Activated CD8-positive, alpha-beta T cell treated with anti-CD3 and anti-CD28 coated beads for 36 hours (primary cell): ENCODE measurements at places on chromosomes 4 and X. TPM values are rescaled to one million over a fixed set of nuclear protein-coding genes. Genes with fewer than 3 reads are reported as not detected.

- no peak for DNase-seq
Observed at GRCh38 chrX:134969726-134970125, 21.1 kb upstream of the SMIM10 start.

The GLRB gene
- total RNA-seq = not detected

DNA sequence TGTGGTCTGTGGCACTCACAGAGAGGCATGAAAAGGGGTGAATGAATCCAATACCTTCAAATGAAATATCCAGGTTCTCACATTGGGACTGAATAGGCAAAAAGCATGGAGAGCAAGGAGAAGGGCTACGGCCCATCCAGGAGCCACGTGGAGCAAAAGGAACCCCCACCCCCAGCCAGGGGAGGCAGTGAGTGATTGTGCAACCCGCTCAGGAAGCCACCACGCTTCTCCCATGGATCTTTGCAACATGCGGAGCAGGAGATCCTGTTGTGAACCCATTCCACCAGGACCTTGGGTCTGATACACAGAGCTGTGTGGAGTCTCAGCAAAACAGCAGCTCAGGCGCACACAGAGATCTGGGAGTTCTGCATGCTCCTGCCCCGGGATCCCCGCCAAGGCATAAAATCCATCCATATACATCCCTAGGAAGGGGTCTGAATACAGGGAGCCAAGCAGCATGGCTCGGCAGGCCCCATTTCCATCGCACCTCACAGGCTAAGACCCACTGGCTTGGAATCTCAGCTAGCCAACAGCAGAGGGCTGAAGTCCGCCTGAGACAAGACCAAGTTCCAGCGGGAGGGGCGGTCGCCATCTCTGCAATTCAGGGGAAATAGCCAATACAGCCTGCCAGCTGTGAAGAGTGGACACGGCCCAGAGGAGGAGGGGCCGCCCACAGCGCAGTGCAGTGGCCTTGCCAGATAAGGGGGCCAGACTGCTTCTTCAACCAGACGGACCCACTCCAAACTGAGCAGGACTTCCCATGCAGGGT is 80.2 kb downstream of the FGF16 start:
- DNase-seq = no peak

GRCh38 chr4:54779476-54780148 is 121.9 kb downstream of the KIT start:
- DNase-seq = no peak

DNA sequence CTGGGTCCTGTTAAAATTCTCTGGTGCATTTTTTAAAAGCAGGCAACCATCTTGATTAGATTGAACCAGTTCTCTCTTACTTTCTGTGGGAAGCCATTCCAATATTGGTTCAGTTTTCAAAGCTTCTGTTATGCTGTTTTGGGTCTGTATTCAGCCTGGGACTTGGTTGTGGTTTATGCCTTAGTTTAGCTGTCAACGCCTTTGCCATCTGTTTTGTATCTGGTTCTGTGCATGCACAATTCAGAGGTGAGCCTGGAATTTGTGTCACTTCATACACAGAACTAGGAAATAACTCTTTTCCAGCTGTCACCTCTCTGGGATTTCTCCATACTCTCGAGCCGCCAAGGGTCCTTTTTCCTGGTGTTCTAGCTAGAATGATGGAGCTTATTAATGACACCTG is 46.2 kb downstream of the STAP1 start:
- DNase-seq = no peak

- DNase-seq = no peak
Observed at GRCh38 chr4:74947798-74948197, 14.9 kb downstream of the PARM1 start.

DNA sequence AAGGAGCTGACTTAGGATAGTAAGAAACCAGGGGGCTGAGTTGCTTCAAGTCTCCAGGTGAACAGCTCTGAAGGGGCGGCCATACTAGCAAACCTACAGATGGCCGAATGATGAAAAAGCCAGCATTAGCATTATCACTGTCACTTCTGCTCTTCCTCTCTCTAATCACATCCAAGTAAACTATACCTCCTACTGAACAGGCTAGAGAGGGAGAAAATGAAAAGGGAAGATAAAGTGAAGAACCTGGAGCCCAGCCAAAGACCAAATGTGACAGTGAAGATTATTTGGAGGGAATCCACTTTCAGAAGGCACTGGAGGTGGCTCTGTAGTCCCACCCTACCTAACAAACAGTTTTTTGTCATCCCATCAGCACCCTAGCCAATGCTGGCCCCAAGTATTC is 50.4 kb upstream of the PRPS1 start:
- DNase-seq = no peak

GRCh38 chr4:56973336-56973735 is 4.1 kb downstream of the NOA1 start:
- no peak for DNase-seq

- DNase-seq = no peak
Observed at GRCh38 chrX:12128017-12128416, 10.3 kb upstream of the FRMPD4 start.

GRCh38 chr4:151641167-151641566 is 119.6 kb downstream of the GATB start:
- DNase-seq = no peak

The NSUN7 gene
- total RNA-seq = 0.22 TPM

The GLUD2 gene
- 0.56 TPM for total RNA-seq

DNA sequence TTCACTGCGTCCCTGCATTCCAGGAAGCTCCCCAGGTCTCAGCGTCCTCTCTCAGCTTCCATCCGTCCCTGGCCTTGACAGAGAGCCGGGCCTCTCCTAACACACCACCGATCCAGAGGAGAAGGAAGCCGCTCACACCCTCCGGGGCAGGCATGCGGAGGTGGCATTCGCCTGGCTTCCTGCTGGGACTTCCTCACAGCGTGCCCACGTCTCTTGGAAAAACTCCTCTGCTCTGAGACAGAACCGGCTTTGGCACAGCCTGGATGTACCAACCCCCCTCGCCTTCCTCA is 3.2 kb downstream of the CTAG2 start:
- no peak for DNase-seq

DNA sequence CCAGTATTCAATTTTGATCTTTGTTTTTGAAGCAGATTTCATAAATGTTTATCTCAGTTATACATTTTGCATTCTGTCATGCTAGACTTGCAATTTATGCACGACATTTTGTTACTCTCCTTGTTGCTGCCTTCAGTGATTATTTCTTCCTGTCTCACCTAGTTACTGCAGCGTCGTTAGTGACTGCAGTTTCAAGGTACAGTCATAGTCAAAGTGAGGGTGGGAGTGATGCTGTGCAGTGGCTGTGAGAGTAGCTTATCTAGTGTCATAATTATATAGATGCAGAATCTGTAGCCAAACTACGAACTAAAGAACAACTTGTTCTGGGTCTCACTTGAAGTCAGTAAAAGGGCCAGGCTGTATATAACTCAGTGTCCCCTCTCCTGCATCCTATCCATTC is 69.8 kb downstream of the GPR101 start:
- peak; percentile 1 for DNase-seq

The UGT2B17 gene
- total RNA-seq = not detected

The CYLC1 gene
- total RNA-seq = not detected

The ETNPPL gene
- total RNA-seq = not detected

DNA sequence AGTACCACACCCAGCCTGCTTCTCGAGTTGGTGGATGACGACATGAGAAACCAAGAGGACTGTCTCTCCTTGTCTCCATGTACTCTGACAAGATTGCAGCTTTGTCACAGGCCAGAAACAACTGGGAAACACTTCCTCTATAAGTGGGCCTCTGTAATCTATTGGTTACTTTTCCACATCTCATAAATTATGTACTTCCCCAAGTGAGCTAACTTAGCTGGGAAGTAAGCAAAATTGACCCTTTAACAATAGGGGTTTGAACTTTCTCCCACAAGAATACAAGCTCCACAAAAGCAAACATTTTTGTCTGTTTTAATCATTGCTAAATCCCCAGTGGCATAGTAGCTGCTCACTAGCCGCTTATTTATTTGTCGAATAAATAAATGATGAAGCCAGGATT is 14.1 kb upstream of the USO1 start:
- DNase-seq = no peak

DNA sequence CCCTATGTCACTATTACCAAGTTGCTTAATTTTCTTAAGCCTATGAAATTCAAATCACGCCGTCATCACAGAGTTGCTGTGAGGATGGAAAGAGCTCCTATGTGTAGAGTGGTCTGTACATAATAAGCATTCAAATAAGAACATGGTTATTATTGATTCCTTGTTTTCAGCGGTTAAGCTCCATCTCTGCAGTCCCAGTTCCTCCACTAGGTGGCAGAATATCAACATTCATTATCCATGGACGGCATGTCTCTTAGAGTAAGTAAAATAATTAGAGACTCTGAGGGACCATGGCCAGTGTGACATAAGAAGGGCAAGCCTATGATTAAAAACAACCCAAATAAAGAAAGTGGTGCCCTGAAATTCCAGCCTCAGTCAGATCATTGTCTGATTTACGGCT is 132.5 kb upstream of the NHS start:
- peak; percentile 49 for DNase-seq

GRCh38 chr4:172308078-172308477 is 494.9 kb downstream of the GALNTL6 start:
- no peak for DNase-seq

The PABPC4L gene
- not detected for total RNA-seq
